Glutamatergic neuron (in vitro differentiated cells): ENCODE measurements at places on chromosomes 2 and 18. TPM values are rescaled to one million over a fixed set of nuclear protein-coding genes. Genes with fewer than 3 reads are reported as not detected.
A peak's percentile ranks its signal among the peaks of the same experiment; 100 is the strongest.

DNA sequence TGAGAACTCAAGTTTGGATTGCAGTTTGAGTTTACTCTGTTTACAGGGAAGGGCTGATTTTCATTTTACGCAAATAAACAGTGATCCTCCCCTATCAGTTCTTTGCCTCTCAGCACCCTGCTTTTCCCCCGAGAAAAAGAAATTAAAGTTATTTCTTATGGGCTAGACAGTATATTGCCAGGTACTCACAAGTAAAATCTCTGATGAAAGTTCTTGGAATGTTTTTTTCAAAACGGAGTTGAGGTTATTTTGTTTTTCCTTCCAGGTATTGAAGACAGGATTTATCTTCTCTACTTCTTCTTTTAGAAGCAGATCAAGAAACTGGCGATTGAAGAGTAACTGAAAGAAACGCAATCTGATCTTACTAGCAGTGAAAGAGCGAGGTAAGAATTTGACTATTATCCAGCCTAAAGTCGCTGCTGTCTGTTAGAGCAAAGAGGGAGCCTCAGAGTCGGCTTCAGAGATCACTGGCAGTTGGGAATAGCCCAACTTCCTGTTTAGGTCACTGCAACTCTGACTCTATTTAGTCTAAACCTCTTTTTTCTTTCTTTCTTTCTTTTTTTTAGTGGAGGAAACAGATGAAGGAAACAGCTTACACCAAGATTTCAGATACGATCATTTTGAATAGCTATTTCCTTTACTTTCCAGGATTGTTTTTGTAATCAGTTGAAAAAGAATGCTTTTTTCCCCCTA lies at the start of gene TFPI:
Gene TFPI (minus strand): TSS at position 425 of the 693 bp plus-strand sequence. CDS start 50,667 bp downstream, outside the sequence.
- H3K36me3 ChIP-seq, result no peaks in the 10 kb centered on the region
- peaks cover 2% of the 10 kb centered on the region for H3K27me3 ChIP-seq
- no peak for DNase-seq
- no peak within 1 kb of the TSS for H3K27ac ChIP-seq
- no peak within 1 kb of the TSS for H3K4me3 ChIP-seq
- peaks cover 2% of the 10 kb centered on the region for H3K4me1 ChIP-seq

- H3K4me1 ChIP-seq, result no peaks in the 10 kb centered on the region
- no peak overlapping the region for H3K4me3 ChIP-seq
- no peaks in the 10 kb centered on the region for H3K36me3 ChIP-seq
- no peak overlapping the region for H3K27ac ChIP-seq
Observed at GRCh38 chr2:122734766-122735424, 979.4 kb downstream of the TSN start.

DNA sequence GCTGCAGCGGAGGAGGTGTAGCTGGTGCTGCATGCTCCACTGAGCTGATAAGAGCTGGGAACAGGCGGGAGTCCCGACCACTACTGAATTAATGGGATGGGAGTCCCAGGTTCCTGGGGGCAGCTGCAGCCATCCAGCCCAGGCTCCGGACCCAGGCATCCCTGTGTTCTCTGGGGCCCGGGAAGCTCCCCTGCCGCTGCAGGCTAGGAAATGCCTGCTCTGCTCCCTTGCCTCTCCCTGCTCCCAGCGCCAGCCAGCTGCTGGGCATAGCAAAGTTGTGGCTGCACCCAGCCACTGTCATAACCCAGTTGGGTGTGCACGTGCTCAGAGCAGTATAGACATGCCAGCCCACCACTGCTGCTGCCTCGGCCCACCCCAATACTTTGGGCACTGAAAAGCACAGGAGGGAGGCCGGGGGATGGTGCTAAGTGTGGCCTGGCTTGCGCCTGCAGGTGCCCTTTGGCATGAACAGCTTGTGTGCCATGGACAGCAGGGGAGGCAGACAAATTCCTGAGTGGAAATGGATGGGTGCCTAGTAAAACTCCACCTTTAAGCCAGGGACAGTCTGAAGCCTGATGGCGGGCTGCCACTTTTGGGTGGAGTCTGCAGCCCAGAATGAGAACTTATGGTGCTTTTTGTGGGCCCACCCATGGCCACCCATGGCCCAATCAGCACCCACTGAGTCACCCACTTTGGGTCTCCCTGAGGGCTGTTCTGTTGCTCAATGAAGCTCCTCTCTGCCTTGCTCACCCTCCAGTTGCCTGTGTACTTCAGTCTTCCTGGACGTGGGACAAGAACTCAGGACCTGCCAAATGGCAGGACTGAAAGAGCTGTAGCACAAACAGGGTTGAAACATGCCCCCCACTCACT lies 219.3 kb upstream of the TMEFF2 start:
- H3K27me3 ChIP-seq, result peaks cover 2% of the 10 kb centered on the region
- no peak for DNase-seq
- H3K4me1 ChIP-seq, result peaks cover 4% of the 10 kb centered on the region
- H3K4me3 ChIP-seq, result no peak overlapping the region
- H3K27ac ChIP-seq, result no peak overlapping the region
- no peaks in the 10 kb centered on the region for H3K36me3 ChIP-seq

DNA sequence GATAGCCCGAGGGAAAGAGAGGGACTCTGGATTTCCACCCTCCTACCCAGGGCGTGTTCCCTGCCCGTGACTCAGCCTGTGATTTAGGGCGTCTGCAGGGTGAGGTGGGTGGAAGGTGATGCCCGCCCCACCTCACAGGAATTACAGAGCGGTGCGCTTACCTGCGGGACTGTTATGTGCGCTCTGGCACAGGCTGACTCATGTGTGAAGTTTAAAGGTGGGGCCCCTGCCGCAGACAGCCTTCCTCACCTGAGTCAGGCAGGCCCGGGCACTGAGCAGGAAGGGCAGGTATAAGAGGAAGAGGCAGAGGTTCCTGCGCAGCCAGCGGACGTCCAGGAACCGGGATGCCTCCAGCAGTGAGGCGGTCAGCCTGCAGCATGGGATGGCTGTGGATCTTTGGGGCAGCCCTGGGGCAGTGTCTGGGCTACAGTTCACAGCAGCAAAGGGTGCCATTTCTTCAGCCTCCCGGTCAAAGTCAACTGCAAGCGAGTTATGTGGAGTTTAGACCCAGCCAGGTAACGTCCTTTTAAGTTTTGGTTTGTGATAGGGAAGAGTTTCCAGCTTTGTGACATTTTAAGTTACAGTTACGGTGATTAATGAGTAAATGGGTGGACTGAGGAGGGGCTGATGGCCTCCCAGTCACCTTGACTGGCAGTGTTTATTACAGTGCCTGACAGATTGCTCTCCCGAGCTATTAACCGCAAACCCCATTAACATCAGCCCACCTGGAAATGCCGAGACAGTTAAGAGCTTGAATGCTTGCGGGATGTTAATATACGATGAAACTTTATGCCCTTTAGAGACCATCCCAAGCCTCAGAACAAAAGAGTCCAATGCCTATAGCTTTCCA lies 141.6 kb upstream of the TTC39C start:
- H3K4me3 ChIP-seq, result no peak overlapping the region
- no peak for DNase-seq
- H3K4me1 ChIP-seq, result peaks cover 13% of the 10 kb centered on the region
- no peaks in the 10 kb centered on the region for H3K36me3 ChIP-seq
- peaks cover 1% of the 10 kb centered on the region for H3K27me3 ChIP-seq
- H3K27ac ChIP-seq, result no peak overlapping the region

DNA sequence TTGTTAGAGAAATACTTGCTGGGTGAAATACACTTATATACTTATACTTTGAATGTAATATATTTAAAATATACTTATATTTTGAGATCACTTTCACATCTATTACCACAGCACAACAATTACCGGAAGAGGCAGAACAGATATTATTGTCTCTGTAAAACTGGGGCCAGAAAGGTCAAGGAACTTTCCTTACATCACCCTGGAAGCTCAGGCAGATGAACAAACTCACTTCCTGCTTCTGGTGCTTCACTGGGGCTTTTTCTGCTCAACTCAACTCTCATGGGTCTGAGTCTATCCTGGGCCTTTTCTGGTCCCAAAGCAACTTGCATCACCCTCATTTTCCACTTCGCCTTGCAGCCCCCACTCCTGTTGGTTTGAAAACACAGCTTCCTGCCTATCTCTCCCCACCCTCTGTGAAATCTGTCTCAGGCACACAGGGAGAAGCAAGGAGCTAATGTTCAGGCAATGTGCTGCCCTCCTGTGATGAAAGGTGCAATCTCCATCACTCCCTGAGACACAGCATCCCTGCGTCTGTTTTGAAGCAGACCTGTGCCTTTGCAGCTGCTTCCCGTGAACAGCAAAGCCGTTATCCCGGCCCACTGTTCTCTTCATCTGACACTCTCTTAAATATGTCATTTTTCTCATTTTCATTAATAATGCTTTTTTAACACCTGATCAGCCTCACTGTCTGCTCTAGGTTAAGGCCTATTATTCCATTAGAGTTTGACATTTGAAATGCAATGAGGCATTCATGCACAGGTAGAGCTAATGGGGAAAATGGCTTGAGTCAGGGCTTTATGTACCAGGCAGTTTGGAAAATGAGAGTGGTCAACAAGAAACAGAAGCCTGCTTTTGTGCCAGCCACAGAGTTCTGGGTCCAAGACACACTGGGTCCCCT lies 251.9 kb upstream of the CHAC2 start:
- H3K36me3 ChIP-seq, result no peaks in the 10 kb centered on the region
- no peak overlapping the region for H3K4me3 ChIP-seq
- no peaks in the 10 kb centered on the region for H3K27me3 ChIP-seq
- no peak for DNase-seq

DNA sequence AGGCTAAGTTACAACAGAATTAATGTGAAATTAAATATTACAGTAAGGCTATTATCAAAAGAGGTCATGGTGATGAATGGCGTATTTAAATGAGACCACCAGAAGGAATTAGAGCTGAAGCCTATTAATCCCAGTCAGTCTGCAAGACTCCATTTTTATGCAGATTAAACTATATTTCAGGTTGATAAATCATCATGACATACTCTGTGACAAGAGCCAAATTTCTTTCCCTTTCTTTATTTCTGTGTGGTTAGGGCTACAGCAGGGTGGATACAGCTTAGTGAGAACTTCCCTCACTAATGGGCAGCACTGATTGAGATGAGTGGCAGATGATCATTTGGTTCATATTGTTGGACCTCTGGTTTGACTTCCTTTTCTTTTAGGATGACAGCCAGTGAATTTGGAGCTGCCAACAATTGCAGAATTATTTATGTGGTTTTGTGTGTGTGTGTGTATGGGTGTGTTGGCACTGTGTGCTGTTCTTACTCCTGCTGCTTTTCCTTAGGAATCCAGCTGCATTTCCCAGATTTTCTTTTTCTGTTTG lies 481.3 kb downstream of the PIK3C3 start:
- H3K27me3 ChIP-seq, result peaks cover 2% of the 10 kb centered on the region
- H3K4me1 ChIP-seq, result no peaks in the 10 kb centered on the region
- no peak for DNase-seq
- H3K27ac ChIP-seq, result no peak overlapping the region
- no peaks in the 10 kb centered on the region for H3K36me3 ChIP-seq

Gene IL1RL1
- not detected for total RNA-seq

Gene ARHGAP28
- total RNA-seq, result 36.8 TPM

DNA sequence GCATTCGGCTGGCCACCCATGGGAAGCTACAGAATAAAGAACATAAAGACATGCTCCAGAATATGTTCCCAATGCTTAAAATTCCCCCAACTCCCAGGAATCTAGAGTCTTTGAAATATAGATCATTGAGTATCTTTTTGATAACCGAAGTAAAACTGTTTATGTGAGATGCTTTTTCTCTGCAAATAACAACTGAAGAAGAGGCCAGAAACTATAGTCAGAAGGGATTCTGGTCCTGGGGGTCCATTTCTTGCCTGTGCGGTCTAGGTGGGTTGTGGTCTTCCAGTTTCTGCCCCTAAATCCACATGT lies 30.6 kb upstream of the SLC66A3 start:
- no peak for DNase-seq
- H3K36me3 ChIP-seq, result peaks cover 3% of the 10 kb centered on the region
- no peak overlapping the region for H3K27ac ChIP-seq
- peaks cover 7% of the 10 kb centered on the region for H3K27me3 ChIP-seq

Gene CGREF1
- 1.3 TPM for total RNA-seq

DNA sequence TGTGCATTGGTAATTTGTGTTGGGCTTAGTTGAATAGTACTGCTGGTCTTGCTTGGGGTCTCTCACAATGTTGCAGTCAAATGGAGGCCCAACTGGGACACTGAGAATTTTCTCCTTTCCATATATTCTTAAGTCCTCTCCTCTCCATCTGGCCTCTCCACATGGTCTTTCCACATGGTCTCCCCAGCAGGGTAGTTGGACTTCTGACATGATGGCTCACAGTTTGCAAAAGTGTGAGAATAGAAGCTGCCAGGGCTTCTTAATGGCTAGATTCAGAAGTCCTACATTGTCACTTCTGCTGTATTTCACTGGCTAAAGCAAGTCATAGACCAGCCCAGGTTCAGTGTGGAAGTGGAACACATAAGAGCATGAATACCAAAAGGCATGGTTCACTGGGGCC lies 318.5 kb upstream of the TNP1 start:
- no peak for DNase-seq
- H3K27ac ChIP-seq, result no peak overlapping the region
- H3K4me1 ChIP-seq, result no peaks in the 10 kb centered on the region

Gene OSBPL1A
- total RNA-seq, result 27.5 TPM

DNA sequence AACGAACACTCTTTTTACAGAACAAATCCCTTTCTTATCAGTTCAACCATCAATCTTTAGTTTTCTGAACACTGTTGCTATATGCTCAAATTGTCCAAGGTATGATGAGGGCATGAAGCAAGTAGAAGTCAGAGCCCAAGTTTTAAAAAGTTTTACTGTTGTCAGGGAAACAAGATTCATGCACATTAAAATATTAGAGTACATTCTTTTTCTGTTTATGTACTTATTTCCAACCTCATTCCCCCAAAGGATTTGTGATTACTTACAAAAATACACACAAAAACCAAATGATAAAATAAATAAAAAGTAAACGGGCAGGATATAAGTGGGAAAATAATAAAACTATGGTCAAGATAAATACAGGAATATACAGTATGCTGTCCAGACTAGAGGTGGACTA lies 15.4 kb downstream of the NCKAP5 start:
- no peaks in the 10 kb centered on the region for H3K4me1 ChIP-seq
- H3K27me3 ChIP-seq, result no peaks in the 10 kb centered on the region
- no peak for DNase-seq
- H3K36me3 ChIP-seq, result no peaks in the 10 kb centered on the region

- H3K4me3 ChIP-seq, result no peak overlapping the region
- H3K27me3 ChIP-seq, result no peaks in the 10 kb centered on the region
- no peak overlapping the region for H3K27ac ChIP-seq
- no peak for DNase-seq
Observed at GRCh38 chr2:223815884-223816570, 21.4 kb downstream of the AP1S3 start.

- peaks cover 1% of the 10 kb centered on the region for H3K27me3 ChIP-seq
- no peak for DNase-seq
- H3K27ac ChIP-seq, result no peak overlapping the region
- no peaks in the 10 kb centered on the region for H3K4me1 ChIP-seq
- no peaks in the 10 kb centered on the region for H3K36me3 ChIP-seq
- no peak overlapping the region for H3K4me3 ChIP-seq
Observed at GRCh38 chr2:21015281-21015645, 28.6 kb downstream of the APOB start.

Gene COLEC11
- not detected for total RNA-seq

DNA sequence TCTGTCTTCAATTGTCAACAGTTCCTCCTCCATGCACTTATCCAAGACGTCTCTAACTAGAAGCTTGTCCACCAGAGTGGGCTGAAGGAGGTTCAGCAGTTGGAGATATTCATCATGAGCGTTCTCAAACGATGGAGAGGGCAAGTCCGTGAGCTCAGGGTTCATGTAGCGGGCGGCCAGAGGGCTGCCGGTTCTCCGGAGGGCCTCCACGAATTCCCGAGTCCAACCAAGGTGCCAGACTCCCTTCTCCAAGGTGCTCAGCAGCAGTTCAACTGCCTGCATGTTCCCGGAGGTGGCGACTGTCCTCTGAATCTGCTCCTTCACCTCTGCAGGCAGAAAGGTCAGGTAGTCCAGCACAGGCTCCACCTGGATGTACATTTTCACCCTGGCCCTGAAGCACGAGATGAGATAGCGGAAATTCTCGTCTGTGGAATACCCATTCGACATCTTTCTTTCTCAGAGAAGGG lies 590 bp downstream of the IFIH1 start:
- H3K4me3 ChIP-seq, result peak overlapping the region; percentile 65
- no peak overlapping the region for H3K27ac ChIP-seq
- H3K4me1 ChIP-seq, result peaks cover 6% of the 10 kb centered on the region
- no peaks in the 10 kb centered on the region for H3K36me3 ChIP-seq
- H3K27me3 ChIP-seq, result no peaks in the 10 kb centered on the region
